ENCODE measurements at places on chromosomes 3 and 15. TPM values are rescaled to one million over a fixed set of nuclear protein-coding genes. Genes with fewer than 3 reads are reported as not detected.

DNA sequence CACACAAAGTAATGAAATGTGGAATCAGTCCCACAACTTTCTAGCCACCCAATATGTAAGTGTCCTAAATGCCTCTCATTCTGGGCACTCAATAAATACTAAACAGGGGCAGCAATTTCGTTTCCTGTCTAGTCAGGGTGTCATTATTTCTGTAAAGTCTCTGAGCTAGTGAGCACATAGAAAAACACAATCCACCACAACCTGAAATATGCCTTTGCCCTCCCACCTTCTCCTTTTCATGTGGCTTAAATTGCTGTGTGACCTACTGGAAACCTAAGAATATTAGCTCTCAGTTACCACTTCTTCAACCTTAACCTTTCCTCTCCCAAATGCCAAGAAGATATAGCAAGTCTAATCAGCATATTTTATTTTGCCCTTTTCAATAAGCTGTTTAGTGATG is 456.3 kb upstream of the KCNMB2 start:
- H3K27me3 ChIP-seq: no peaks in the 10 kb centered on the region
- no peak for DNase-seq
- peak overlapping the region; percentile 78 for H3K27ac ChIP-seq
- H3K4me3 ChIP-seq: no peak overlapping the region

DNA sequence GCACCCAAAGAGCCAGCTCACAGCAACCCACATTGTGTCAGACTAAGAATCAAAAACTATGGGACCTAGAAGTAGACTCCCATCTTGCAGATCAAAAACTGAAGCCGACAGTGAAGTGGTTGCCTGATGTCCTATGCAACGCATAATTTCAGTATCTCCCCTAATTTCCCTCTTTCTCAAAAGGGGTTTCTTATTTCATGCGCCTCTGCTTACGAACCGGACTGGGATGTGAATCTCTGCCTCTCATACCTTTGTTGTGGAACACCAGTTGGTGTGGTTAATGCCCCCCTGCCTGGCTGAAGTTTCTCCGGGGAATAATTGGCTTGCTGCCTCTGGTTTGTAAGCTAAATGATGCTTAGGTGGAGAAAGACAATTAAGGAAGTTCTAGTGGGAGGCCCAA is 514 bp upstream of the FAM174B start:
- peak overlapping the region; percentile 69 for H3K27ac ChIP-seq
- no peaks in the 10 kb centered on the region for H3K27me3 ChIP-seq
- DNase-seq: no peak
- peak overlapping the region; percentile 71 for H3K4me3 ChIP-seq
- no peaks in the 10 kb centered on the region for H3K36me3 ChIP-seq

DNA sequence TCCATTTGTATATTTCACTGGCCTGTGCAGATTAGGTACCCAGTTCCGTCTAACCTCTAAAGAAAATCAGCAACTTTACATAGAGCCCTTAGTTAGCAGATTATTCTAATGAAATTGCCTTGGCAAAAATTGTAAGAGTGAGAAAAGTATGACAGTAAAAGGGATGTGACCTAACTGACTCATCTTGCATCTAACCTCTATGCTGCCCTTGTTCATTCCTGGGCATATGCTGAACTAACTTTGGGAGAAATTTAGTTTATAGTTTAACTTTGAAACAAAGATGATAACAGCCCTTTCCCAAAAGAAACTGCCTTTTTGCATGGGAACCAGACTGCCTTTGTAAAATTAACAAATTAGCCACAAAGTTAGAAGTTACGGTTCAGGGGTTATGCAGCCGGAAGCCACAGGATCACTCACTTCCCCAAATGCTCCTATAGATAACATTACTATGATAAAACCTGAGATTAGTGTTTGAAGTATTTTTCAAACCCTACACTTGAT is 839.8 kb upstream of the ALCAM start:
- no peaks in the 10 kb centered on the region for H3K4me1 ChIP-seq
- no peak overlapping the region for H3K4me3 ChIP-seq
- no peak for DNase-seq
- H3K27me3 ChIP-seq: no peaks in the 10 kb centered on the region

- no peak for DNase-seq
- no peak overlapping the region for H3K27ac ChIP-seq
- H3K36me3 ChIP-seq: peaks cover 58% of the 10 kb centered on the region
- H3K4me3 ChIP-seq: no peak overlapping the region
- peaks cover 4% of the 10 kb centered on the region for H3K4me1 ChIP-seq
These were observed 33.2 kb upstream of the RPP14 start for GRCh38 chr3:58272891-58273290.

- no peak overlapping the region for H3K27ac ChIP-seq
- no peaks in the 10 kb centered on the region for H3K36me3 ChIP-seq
- H3K4me3 ChIP-seq: no peak overlapping the region
- peaks cover 15% of the 10 kb centered on the region for H3K4me1 ChIP-seq
These were observed 435.0 kb downstream of the MECOM start for GRCh38 chr3:169228522-169228921.

GRCh38 chr3:123281406-123281805 is 79.7 kb downstream of the SEC22A start:
- no peaks in the 10 kb centered on the region for H3K4me1 ChIP-seq
- H3K27me3 ChIP-seq: no peaks in the 10 kb centered on the region
- H3K4me3 ChIP-seq: no peak overlapping the region
- peaks cover 33% of the 10 kb centered on the region for H3K36me3 ChIP-seq
- no peak overlapping the region for H3K27ac ChIP-seq
- peak; percentile 68 for DNase-seq

DNA sequence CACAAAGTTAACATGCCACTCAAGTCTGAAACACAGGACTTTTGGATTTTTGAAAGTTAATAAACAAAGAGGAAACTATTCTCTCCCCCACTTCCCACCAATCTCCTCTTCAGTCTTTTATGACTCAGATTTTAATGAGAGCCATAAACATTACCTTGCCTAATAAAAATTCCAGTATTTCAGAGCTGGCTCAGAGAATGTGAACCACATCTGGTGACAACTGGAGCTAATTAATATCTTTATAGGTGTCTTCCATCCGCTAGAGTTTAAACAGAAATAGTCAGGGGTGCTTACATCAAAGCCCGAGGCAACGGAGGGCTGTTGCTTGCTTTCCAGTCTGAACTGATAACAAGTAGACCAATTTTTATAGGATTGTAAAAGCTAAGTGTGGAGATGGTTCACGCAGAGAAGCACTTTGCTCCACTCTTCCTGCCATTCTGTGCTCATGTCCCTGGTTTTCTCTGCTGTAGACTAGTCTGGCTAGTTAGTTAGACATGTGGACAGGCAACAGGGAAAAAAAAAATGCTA is 363.6 kb downstream of the NR2F2 start:
- H3K4me1 ChIP-seq: no peaks in the 10 kb centered on the region
- DNase-seq: no peak
- no peaks in the 10 kb centered on the region for H3K27me3 ChIP-seq
- peak overlapping the region; percentile 58 for H3K27ac ChIP-seq
- H3K4me3 ChIP-seq: no peak overlapping the region
- no peaks in the 10 kb centered on the region for H3K36me3 ChIP-seq

- H3K36me3 ChIP-seq: no peaks in the 10 kb centered on the region
- no peak for DNase-seq
- no peak overlapping the region for H3K4me3 ChIP-seq
- no peak overlapping the region for H3K27ac ChIP-seq
These were observed 71.5 kb upstream of the SLC25A26 start for GRCh38 chr3:66149269-66149668.

GRCh38 chr15:80289528-80290495 is 37.8 kb upstream of the CTXND1 start:
- DNase-seq: no peak
- H3K27ac ChIP-seq: no peak overlapping the region
- H3K4me1 ChIP-seq: no peaks in the 10 kb centered on the region
- no peaks in the 10 kb centered on the region for H3K27me3 ChIP-seq
- H3K4me3 ChIP-seq: no peak overlapping the region

- no peaks in the 10 kb centered on the region for H3K27me3 ChIP-seq
- no peak overlapping the region for H3K4me3 ChIP-seq
- H3K36me3 ChIP-seq: no peaks in the 10 kb centered on the region
- H3K4me1 ChIP-seq: no peaks in the 10 kb centered on the region
- DNase-seq: no peak
- no peak overlapping the region for H3K27ac ChIP-seq
These were observed 1134.9 kb downstream of the ROBO2 start for GRCh38 chr3:78174821-78175220.

- peaks cover 5% of the 10 kb centered on the region for H3K27me3 ChIP-seq
- no peak for DNase-seq
- peak overlapping the region; percentile 25 for H3K27ac ChIP-seq
- peaks cover 72% of the 10 kb centered on the region for H3K4me1 ChIP-seq
- peak overlapping the region; percentile 96 for H3K4me3 ChIP-seq
These were observed 1.8 kb downstream of the CD276 start for GRCh38 chr15:73685981-73686380.

- no peak overlapping the region for H3K4me3 ChIP-seq
- no peaks in the 10 kb centered on the region for H3K36me3 ChIP-seq
- no peak for DNase-seq
- no peaks in the 10 kb centered on the region for H3K4me1 ChIP-seq
These were observed 469.4 kb upstream of the ROBO2 start for GRCh38 chr3:76570436-76571057.

DNA sequence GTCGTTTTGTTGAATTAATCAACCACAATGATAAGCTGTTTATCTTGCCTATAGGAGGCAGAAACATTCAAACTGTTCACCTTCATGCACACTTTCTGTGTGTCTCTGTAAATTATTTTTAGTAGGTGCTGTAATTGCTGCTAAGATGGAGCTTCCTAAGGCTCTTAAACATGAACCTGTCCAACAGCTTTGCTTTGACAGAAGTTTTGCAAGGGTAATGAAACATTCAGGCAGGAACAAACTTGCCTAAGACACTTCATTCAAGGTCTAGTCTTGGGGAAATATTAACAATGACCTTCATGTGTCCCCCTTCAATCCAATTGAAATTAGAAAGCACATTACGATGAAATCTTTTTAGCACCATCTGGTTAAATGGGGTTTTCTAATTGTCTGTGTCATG is 156.1 kb downstream of the DIPK2A start:
- H3K4me1 ChIP-seq: no peaks in the 10 kb centered on the region
- no peak for DNase-seq
- no peak overlapping the region for H3K4me3 ChIP-seq
- H3K36me3 ChIP-seq: no peaks in the 10 kb centered on the region
- no peak overlapping the region for H3K27ac ChIP-seq

DNA sequence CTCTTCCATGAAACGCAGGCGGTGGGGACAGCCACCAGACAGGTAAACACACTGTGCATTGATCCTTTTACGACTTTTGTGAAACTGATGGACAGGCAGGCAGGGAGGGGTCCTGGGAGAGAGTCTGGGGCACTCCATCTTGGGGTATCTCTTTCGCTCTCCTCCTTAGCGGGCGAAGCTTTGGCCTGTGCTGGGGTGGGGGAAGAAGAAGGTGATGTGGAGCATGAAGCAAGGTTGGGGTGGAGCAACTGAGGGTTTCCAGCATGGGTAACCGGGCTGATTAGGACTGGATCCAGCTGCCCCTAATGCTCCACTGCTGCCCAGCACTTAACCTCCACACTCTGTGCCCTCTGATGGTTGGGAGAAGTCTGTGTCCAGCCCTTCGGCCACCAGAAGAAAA is 25.6 kb downstream of the MUC20 start:
- peaks cover 3% of the 10 kb centered on the region for H3K4me1 ChIP-seq
- no peak overlapping the region for H3K4me3 ChIP-seq
- no peaks in the 10 kb centered on the region for H3K36me3 ChIP-seq
- H3K27ac ChIP-seq: no peak overlapping the region

- H3K27ac ChIP-seq: no peak overlapping the region
- H3K27me3 ChIP-seq: no peaks in the 10 kb centered on the region
- H3K4me1 ChIP-seq: no peaks in the 10 kb centered on the region
- H3K4me3 ChIP-seq: no peak overlapping the region
- no peaks in the 10 kb centered on the region for H3K36me3 ChIP-seq
These were observed 122.3 kb upstream of the GPR149 start for GRCh38 chr3:154552338-154552737.

DNA sequence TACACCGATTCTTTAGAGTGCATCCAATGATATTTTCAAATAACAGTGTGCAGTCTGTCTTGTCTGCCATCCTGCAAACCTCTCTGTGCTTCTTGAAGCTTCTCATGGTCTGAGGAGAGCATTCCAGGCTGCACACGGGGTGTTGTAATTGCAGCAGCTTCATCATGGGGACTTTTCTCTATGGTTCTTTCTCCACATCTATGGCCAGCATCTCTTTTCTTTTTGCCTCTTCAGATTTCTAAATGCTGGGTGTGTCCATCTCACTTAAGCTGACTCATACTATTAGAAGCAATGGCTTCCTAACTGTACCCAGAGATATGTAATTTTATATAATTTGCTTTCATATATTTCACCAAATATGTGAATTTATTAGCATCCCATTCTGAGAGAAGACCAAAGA is 63.8 kb upstream of the EPHB3 start:
- DNase-seq: no peak
- no peaks in the 10 kb centered on the region for H3K4me1 ChIP-seq
- H3K4me3 ChIP-seq: no peak overlapping the region
- no peak overlapping the region for H3K27ac ChIP-seq
- H3K27me3 ChIP-seq: no peaks in the 10 kb centered on the region

- no peak for DNase-seq
- peak overlapping the region; percentile 68 for H3K27ac ChIP-seq
- no peak overlapping the region for H3K4me3 ChIP-seq
These were observed 213.9 kb downstream of the CDIN1 start for GRCh38 chr15:36793205-36793873.

DNA sequence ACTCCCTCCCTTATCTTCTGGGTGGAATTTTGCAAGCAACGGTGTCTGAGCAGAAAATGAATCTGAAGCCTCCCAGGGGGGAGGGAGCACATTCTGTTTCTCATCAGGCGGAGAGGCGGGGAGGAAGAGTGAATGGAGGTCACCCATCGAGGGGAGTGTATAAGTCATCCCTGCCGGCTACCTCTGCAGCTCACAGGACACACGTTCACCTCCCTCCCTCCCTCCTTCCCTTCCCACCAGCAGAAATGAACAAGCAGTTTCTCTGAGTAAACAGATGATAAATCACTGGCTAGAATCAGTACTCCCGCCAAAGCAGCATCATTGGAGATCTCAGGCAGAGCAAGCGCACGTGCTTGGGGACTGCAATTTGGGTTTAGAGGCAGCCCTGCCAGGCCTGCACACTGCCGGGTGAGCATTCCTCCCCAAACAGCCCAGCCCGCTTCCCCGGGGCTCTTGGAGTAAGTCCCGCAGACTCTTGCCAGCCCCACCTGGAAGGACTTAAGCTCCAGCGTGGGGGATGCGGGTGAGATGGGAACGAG is 38.3 kb downstream of the CPN2 start:
- peaks cover 4% of the 10 kb centered on the region for H3K27me3 ChIP-seq
- H3K4me1 ChIP-seq: peaks cover 55% of the 10 kb centered on the region
- H3K27ac ChIP-seq: peak overlapping the region; percentile 67

MUC20 gene
- total RNA-seq: 10.0 TPM

AADACL2 gene
- total RNA-seq: 0.17 TPM

CKMT1B gene
- total RNA-seq: 0.42 TPM

MUSTN1 gene
- total RNA-seq: 17.7 TPM

CNOT10 gene
- 15.4 TPM for total RNA-seq

LAMB2 gene
- total RNA-seq: 852 TPM

PDIA3 gene
- total RNA-seq: 91.9 TPM
